Activated naive CD4-positive, alpha-beta T cell (primary cell): ENCODE measurements at places on chromosomes 12 and 14.

DNA sequence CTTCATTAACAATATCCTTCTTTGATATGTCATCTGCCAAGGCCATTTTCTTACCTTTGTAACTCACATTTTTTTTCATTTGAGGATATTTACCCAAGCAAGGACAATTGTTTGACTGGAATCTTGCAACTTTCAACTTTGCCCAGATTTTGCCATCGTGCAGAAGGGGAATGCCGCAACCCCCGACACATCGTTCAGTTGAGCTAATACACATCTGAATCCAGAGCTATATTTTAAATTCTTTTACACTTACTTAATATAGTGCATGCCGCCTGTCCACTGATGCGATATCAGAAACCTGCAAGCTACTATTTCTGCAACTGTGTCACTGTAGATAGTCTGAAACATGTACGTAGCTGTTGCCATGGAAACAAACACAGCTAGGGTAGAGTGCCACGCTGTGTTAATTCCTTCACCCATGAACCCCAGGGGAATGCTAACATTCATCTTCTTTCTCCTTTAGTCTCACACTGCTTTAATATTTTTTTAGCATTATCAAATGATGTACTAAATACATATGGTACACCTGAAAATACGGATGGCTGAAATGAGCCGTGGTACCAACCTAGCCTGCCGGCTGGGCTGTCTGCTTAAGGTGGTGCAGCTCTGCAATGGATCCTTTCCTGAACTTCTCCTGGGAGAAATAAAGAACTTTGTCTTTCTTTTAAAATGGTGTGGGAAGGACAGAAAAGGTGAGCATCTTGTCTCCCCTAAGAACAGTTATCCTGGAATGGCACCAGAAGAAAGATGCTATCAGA is 77.0 kb upstream of the FOXN3 start:
- no peak for DNase-seq

GRCh38 chr12:2259369-2259768 is 206.6 kb downstream of the CACNA1C start:
- DNase-seq: no peak

DNA sequence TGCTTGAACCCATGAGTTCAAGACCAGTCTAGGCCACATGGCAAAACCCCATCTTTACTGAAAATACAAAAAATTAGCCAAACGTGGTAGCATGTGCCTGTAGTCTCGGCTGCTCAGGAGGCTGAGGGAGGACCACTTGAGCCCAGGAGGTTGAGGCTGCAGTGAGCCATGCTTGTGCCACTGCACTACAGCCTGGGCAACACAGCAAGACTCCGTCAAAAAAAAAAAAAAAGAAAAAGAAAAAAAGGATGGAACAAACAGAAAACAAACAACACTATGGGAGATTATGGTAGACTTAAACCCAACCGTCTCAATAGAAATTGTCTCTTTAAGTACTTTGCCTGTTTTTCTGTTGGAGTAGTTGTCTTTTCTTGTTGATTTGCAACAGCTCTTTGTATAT is 36.4 kb downstream of the PYM1 start:
- no peak for DNase-seq

DNA sequence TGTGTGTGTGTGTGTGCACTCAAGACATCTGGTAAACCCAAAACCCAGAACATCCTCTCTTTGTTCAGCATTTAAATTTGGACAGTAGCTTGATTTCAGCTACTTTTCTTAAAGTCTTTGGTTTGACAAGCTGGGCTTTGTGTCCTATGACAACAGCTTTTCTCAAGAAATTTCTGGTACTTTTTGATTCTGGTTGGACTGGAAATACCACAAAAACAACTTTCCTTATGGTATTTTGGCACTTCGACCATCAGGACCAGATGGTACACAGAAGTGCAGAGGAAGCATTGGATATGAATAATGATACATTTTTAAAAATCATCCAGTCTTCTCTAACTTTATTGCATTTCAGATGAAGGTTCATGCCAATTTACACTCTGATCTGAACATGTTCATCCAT is 286.6 kb upstream of the FLRT2 start:
- no peak for DNase-seq

GRCh38 chr14:48452437-48452995 is 777.1 kb upstream of the MDGA2 start:
- no peak for DNase-seq

GRCh38 chr14:75711105-75711795 is 50.2 kb downstream of the TTLL5 start:
- DNase-seq: no peak

GRCh38 chr14:65959563-65960024 is 526.6 kb upstream of the CCDC196 start:
- DNase-seq: no peak

DNA sequence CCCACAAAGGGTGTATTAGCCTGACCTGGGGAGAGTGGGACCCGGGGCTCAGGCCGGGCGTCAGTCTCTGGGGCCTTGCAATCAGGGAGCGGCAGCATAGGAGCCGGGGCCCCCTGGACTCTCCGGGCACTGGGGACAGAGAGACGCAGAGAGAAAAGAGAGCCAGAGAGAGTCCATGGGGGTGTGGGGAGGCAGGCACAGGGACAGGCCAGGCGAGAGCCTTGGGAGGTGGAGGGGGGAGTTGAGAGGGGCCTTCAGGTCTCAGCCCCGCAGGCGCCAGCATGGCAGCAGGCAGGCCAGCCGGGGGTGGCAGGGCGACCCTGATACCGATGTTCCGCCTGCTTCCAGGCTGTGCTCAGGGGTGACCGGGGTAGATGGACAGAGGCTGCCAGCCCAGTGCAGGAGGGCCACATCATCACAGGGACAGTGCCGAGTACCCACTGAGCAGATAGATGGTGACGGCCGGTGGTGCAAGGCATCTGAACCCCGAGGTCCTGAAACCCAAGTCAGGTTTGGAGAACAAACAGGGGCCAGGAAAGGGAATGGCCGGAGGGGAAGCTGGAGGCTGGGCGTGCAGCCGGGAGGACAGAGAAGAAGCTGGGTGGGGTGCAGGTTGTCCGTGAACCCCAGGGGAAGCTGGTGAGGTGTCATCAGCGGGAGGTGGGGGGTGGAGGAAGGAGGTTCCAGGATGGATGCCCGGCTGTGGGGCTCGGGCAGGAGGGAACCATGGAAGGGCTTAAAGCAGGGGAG is 2.9 kb downstream of the EXOC3L4 start:
- no peak for DNase-seq

GRCh38 chr12:4535092-4535491 is 3.6 kb upstream of the RAD51AP1 start:
- no peak for DNase-seq

DNA sequence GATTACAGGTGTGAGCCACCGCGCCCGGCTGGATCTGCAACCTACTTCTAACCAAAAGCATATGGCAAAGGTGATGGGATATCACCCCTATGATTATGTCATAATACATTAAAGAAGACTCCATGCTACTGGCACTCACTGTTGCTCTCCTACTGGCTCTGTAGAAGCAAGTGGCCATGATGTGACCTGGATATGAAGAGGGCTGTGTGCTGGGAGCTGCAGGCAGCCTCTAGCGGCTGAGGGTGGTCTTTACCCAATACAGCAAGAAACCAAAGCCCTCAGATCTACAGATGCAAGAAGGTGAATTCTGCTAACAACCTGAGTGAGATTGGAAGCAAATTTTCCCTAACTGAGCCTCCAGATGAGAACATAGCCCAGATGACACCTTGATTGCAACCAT is 34.2 kb upstream of the TRIM9 start:
- DNase-seq: no peak

GRCh38 chr12:109147954-109148353 is 31.6 kb downstream of the ACACB start:
- DNase-seq: no peak

GRCh38 chr12:47992776-47993175 is 11.5 kb downstream of the COL2A1 start:
- no peak for DNase-seq

- no peak for DNase-seq
Observed at GRCh38 chr12:120157678-120158077, 36.8 kb downstream of the GCN1 start.

DNA sequence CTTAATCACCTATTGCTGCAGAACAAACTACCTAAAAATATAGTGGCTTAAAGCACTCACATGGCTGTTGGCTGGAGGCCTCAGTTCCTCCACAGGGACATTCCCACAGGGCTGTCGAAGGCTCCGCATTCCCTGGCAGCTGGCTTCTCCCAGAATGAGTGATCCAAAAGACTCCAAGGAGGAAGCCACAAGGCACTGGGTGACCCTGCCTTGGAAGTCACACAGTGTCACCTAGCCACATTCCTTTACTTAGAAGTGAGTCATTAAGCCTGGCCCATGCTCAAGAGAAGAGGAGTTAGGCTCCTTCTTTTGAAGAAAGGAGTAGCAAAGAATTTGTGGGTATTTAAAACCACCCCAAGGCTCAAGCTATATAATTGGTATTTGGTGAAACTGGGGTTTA is 63.9 kb upstream of the MAP1LC3B2 start:
- no peak for DNase-seq

DNA sequence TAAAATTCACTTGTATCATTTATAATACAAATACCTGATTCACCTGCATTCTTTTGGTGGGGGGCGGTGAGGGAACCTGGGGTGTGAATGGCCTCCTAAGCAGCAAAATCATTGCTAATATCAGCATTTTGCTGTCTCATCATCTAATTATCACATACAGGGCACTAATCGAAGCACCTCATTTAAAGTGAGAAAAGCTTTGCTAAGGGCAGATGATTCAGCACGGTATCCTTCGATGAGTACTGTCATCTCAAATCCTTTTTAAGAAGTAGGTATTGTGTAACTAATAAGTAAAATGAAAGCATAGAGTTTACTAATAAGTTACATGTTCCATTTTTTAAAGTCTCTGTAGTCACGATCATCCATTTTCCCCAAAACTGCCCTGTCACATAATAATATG is 278.1 kb upstream of the SOX5 start:
- DNase-seq: no peak

- DNase-seq: no peak
Observed at GRCh38 chr12:1502379-1502720, 92.0 kb downstream of the FBXL14 start.

GRCh38 chr12:868722-869121 is 80.8 kb downstream of the RAD52 start:
- DNase-seq: no peak
